ENCODE measurements at places on chromosomes 2 and 18. TPM values are rescaled to one million over a fixed set of nuclear protein-coding genes. Genes with fewer than 3 reads are reported as not detected.

- peak; percentile 37 for DNase-seq
These were observed 104.8 kb upstream of the WDR75 start for GRCh38 chr2:189336276-189336975.

- DNase-seq = peak; percentile 85
These were observed 35.1 kb upstream of the MAPRE2 start for GRCh38 chr18:35005963-35006577.

DNA sequence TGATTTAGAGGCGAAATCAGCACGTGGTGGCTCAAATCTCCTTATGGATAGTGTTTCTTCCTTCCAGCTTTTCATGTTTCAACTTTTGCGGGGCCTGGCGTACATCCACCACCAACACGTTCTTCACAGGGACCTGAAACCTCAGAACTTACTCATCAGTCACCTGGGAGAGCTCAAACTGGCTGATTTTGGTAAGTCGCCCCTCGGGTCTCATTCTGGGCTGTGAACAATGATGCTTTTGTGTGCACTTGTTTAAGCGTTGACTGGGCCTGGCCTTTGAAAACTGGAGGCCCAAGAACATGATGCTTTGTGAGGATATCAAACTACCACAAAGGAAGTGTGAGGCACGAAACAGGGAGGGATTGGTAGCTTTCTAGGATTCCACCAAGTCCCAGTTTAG lies 27.4 kb downstream of the CDK15 start:
- DNase-seq = no peak

GRCh38 chr2:224181534-224182155 lies 142.6 kb upstream of the SERPINE2 start:
- no peak for DNase-seq

The COQ10B gene
- 48.1 TPM for total RNA-seq

The TNFRSF11A gene
- total RNA-seq = under 0.01 TPM
